Activated T-cell treated with anti-CD3 and anti-CD28 coated beads, Interleukin-2, amount 50 U/mL, for 72 hours (primary cell): ENCODE measurements at places on chromosomes 2 and 18. TPM values are rescaled to one million over a fixed set of nuclear protein-coding genes. Genes with fewer than 3 reads are reported as not detected.

DNA sequence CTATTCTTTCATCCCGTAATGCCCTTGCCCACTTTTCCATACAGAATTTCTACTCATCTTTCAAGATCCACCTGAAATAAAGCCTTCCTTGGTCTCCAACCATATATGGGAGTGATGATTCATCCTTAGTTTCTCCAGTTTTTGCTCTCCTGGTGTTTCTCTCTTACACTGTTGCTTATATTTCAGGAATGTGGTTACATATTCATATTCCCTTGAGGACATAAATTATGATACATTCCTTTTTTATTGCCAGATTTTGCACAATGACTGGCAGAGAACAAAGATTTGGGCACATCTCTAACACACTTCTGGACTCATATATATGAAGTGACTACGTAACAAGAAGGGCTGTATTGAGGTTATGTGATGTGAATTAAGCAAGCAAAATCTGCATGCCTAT lies 1573.4 kb upstream of the NXPH2 start:
- DNase-seq, result no peak
- no peaks in the 10 kb centered on the region for H3K27me3 ChIP-seq
- no peaks in the 10 kb centered on the region for H3K4me1 ChIP-seq
- H3K36me3 ChIP-seq, result peaks cover 2% of the 10 kb centered on the region
- H3K27ac ChIP-seq, result no peak overlapping the region
- no peak overlapping the region for H3K4me3 ChIP-seq

- DNase-seq, result no peak
- H3K4me1 ChIP-seq, result no peaks in the 10 kb centered on the region
- no peaks in the 10 kb centered on the region for H3K36me3 ChIP-seq
- no peak overlapping the region for H3K4me3 ChIP-seq
- no peak overlapping the region for H3K27ac ChIP-seq
- H3K27me3 ChIP-seq, result peaks cover 7% of the 10 kb centered on the region
These were observed 36.6 kb upstream of the CETN1 start for GRCh38 chr18:543447-544078.

GRCh38 chr2:74387346-74387745 lies 7.2 kb upstream of the DCTN1 start:
- peak; percentile 19 for DNase-seq
- H3K36me3 ChIP-seq, result no peaks in the 10 kb centered on the region
- H3K4me3 ChIP-seq, result no peak overlapping the region
- H3K27me3 ChIP-seq, result no peaks in the 10 kb centered on the region
- H3K27ac ChIP-seq, result no peak overlapping the region
- no peaks in the 10 kb centered on the region for H3K4me1 ChIP-seq

GRCh38 chr2:222635295-222635694 lies 20.6 kb downstream of the FARSB start:
- peaks cover 7% of the 10 kb centered on the region for H3K4me1 ChIP-seq
- no peak overlapping the region for H3K27ac ChIP-seq
- peaks cover 20% of the 10 kb centered on the region for H3K36me3 ChIP-seq
- no peak for DNase-seq
- no peak overlapping the region for H3K4me3 ChIP-seq

The PMAIP1 gene
- 155 TPM for total RNA-seq

The ALK gene
- total RNA-seq, result not detected

The CCBE1 gene
- total RNA-seq, result 0.81 TPM

- no peak for DNase-seq
- H3K27ac ChIP-seq, result no peak overlapping the region
- peaks cover 26% of the 10 kb centered on the region for H3K4me1 ChIP-seq
- no peaks in the 10 kb centered on the region for H3K27me3 ChIP-seq
These were observed 64.2 kb downstream of the NPAS2 start for GRCh38 chr2:100884145-100884621.

DNA sequence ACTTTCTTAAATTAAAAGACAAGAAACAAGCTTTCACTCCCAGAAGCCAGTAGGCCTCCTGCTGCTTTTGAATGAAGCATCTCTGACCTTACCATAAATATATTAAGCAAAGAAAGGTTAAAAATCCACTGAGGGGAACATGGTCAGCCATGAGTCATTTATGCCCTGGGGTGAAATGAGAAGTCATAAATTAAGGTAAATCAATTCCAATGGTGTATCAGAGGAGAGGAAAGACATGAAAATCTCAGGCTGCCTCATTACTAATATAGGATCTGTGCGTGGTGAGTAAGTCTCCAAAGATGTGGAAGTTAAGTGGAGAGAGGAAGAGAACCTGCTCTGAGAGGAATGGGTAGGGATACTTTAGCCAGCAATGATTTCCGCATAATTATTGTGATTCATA lies 292.3 kb upstream of the CHAC2 start:
- DNase-seq, result no peak
- H3K36me3 ChIP-seq, result no peaks in the 10 kb centered on the region
- no peaks in the 10 kb centered on the region for H3K27me3 ChIP-seq
- no peaks in the 10 kb centered on the region for H3K4me1 ChIP-seq
- no peak overlapping the region for H3K27ac ChIP-seq
- no peak overlapping the region for H3K4me3 ChIP-seq

DNA sequence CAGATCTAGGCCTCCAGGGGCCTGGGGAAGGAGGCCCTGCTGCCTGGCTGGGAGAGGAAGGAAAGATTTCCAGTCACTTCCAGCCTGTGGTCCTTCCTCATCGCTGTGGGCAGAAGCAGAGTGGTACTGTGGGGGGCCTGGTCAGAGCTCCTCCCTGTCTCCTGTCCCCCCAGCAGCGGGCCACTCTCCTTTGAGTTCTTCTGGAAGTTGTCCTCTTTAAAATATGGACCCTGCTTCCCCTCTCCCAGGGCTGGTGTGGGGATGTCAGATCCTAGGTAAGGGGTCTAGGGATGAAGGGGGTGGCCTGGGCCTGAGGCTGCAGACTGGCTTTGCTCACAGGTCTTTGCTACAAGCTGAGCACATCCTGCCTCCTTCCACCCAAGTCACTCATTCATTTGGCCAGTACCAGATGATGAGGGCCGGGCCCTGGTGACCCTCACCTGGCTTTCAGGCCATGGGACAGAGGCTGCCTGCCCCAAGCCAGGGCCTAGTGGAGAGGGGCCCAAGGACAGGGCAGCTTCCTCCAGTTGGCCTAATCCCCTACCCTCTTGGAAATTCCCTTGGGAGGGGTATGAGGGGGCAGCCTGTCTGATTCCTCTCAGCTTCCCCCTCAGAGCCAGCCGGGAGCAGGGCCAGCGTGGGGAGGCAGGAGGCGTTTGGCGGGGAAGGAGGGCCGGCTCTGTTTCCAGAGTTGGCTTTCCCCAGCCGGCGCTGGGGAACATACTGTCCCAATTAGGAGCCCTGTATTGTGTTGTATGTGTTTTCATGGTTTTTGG lies 231.9 kb downstream of the DYSF start:
- H3K36me3 ChIP-seq, result no peaks in the 10 kb centered on the region
- H3K4me1 ChIP-seq, result no peaks in the 10 kb centered on the region
- DNase-seq, result no peak
- no peaks in the 10 kb centered on the region for H3K27me3 ChIP-seq
- no peak overlapping the region for H3K27ac ChIP-seq

GRCh38 chr2:231359441-231359840 lies 36.1 kb upstream of the B3GNT7 start:
- no peaks in the 10 kb centered on the region for H3K27me3 ChIP-seq
- peaks cover 20% of the 10 kb centered on the region for H3K4me1 ChIP-seq
- no peaks in the 10 kb centered on the region for H3K36me3 ChIP-seq
- H3K27ac ChIP-seq, result no peak overlapping the region
- H3K4me3 ChIP-seq, result no peak overlapping the region

DNA sequence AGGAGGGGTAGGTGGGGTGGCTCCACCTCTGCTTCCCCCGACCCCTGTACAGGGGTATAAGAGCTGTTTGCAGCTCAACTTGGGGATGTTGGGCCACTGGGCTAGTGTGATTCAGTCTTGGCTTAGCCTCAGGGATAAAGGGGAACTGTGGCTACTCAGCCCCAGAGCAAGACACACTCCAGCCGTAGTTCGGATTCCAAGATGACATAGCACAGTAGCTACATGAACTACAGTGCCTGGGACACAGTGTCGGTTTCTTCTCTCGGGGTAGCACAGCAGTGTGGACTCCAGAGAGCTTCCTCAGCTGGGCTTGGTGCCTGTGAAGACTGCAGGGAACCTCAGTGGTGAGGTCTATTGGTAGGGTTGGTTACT lies 21.1 kb downstream of the CARF start:
- H3K4me3 ChIP-seq, result no peak overlapping the region
- H3K27ac ChIP-seq, result no peak overlapping the region
- H3K27me3 ChIP-seq, result no peaks in the 10 kb centered on the region

- peaks cover 7% of the 10 kb centered on the region for H3K4me1 ChIP-seq
- no peak overlapping the region for H3K4me3 ChIP-seq
- no peaks in the 10 kb centered on the region for H3K36me3 ChIP-seq
- no peak overlapping the region for H3K27ac ChIP-seq
These were observed 85.8 kb downstream of the POU3F3 start for GRCh38 chr2:104939570-104940217.

The REG1B gene
- not detected for total RNA-seq

The BMP10 gene
- not detected for total RNA-seq

- no peak overlapping the region for H3K4me3 ChIP-seq
- no peaks in the 10 kb centered on the region for H3K36me3 ChIP-seq
- no peak for DNase-seq
- peak overlapping the region; percentile 24 for H3K27ac ChIP-seq
These were observed 188.7 kb upstream of the KLHL14 start for GRCh38 chr18:32961538-32961937.
